ENCODE measurements at places on chromosomes 16 and 17.

- no peak for DNase-seq
These were observed 15.9 kb downstream of the ANKRD40 start for GRCh38 chr17:50691550-50692447.

GRCh38 chr17:50949989-50950877 is 84.1 kb upstream of the TOB1 start:
- peak; percentile 95 for DNase-seq

GRCh38 chr16:25413975-25414374 is 156.3 kb upstream of the ZKSCAN2 start:
- DNase-seq = no peak

DNA sequence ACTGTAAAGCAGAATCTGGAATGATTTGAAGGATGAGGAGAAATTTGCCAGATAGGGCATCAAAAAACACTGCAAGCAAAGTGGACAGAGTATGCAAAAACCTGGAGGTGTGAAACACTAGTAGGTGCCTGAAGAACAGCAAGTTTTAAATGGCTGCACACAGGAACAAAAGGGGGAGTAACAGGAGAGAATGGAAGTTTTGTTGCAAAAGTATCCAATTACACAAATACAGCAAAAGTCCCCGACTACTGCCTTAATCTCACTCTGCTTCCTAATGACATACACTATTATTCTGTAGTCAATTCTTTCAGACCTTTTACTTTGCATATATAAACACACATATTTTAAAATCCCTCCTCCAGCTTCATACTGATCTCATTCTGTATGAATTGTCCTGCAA is 1.5 kb downstream of the HEATR6 start:
- no peak for DNase-seq

DNA sequence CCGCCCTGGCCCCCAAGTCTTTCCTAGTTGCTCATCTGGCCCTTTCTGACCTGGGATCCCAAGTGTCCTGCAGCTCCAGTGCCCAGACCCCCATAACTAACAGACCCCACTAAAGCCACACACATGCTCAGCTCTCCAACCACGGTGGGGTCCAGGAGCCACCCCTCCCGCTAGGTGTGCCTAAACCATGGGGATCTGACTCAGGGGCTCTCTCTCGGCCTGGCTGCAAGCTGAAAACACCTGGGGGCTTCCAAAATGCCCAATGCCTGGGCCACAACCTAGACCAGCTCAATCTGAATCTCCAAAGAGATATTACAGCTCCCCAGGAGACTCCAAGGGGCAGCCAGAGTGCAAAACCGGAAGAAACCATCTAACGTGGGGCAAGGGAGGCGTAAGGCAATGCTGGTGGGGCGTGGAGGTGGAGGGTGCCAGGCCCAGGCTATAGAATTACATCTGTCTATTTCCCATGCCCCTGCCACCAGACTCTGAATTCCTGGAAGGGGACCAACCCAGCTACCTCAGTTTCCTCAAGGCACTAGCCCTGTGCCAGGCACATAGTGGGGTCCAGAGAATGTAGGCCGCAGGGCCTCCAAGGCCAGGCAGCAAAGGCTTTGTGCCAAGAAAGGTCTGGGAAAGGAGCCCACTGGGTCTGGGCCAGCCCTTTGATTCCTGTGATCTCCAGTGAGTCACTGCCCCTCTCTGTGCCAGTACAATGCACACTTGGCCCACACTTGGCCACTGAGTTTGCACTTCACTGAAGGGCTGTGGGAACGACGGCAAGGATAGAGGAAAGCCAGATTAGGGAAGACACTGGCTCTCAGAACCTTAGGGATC is 3.3 kb downstream of the CD2BP2 start:
- peak; percentile 80 for DNase-seq

- no peak for DNase-seq
These were observed 75.1 kb downstream of the CYTH1 start for GRCh38 chr17:78707016-78707415.

DNA sequence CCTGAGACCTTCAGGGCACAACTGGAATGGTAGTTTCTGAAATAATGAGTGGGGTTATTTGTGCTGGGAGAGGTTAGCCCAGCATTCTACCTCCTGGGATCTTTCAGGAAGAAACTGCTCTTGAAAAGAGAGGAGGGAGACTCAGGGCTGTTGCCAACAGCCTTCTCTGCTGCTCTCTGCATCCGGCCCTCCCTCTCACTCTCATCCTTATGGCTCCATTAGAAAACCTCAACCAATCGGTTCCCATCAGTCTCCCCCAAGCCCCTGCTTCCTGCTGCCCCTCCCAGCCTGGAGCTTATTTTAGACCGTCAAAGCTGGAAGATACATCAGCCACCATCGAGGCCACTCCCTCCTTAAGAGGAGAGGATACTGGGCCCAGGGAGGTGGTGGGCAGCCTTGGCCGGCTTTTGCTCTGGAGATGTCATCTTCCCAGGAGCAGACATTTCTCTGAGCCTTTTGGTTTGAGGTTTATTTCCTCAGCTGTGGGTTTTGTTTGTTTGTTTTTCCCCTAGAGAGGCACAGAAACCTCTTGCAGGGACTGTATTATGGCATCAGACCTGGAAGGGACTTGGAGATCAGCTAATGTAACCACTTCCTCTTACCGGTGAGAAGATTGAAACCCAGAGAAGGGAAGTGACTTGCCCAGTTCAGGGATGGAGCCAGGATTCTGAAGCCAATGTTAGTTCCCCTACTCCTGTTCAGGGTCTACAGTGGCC is 2.7 kb downstream of the MPRIP start:
- DNase-seq = peak; percentile 71

- no peak for DNase-seq
These were observed 15.4 kb downstream of the MFSD11 start for GRCh38 chr17:76753061-76753961.

GRCh38 chr17:39238311-39238972 is 12.7 kb upstream of the STAC2 start:
- no peak for DNase-seq

DNA sequence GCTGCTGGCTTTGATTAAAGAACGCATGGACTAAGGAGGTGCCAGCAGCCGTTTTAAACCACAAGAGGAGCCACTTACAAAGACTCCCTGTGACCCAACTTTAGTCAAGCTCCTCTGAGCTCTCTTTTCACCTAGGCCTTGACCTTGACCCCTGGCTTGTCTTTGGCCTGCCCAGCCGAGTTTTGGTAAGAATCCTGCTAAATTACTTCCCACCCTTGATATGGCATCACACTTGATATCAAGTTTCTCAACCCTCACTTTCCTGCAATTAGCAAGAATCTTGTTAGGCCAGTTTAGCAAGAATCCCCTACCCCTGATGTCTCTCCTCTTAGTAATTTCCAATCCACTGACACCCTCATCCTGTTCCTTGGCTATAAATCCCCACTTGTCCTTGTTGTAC is 232.8 kb upstream of the SALL1 start:
- no peak for DNase-seq

DNA sequence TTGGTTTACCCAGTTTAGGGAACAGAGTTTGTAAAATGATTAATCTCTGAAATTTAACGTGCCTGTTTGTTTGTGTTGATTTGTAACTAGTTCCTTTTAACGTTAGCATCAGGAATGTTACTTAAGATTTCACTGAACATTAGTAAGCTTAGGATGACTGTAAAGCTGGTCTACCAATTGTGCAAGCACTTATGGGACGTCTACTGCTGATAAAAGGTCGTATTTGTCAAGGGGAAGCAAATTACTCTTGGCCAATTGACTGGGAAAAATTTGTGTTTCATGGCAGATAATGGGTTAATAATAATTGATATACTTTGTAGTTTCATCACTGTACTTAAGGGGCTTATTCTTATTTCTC is 11.8 kb downstream of the METTL9 start:
- DNase-seq = no peak

DNA sequence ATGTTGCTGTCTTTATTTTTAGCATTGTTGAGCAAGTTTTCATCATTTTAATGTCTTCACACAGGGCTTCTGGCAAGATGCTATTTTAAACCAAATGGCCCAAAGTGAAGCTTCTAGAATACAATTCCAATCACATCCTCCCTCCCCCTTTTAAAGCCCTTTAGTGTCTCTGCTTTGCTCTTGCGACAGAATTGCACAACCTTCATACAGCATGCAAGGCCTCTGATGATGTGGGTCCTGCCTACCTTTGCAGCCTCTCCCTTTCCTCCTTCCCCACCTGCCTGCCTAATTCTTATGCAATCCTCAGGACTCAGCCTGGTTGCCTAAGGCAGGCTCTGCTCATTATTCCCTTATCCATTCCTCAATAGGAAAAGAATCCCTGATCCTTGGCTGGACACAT is 381.7 kb downstream of the SLC39A11 start:
- DNase-seq = no peak

DNA sequence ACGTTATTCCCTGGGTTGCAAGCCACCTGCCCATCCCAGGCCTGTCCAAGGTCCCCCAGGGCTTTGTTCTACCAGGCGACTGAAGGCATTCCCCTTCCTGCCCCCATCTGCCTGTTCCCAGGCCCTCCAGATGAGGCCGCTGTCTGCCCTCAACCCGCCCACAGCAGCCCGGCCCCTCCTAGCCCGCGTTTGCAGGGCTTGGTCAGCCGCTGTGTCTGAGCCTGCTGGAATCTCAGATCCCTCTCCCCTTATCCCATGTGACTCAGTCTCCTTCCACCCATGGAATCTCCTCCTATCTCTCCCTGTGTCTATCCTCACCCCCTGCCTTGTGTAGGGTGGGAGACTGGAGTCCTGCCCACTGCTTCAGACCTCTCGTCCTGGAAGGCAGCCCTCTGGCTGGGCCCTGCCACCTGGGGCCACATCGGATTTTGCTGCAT is 186.0 kb upstream of the TNRC6C start:
- peak; percentile 25 for DNase-seq

DNA sequence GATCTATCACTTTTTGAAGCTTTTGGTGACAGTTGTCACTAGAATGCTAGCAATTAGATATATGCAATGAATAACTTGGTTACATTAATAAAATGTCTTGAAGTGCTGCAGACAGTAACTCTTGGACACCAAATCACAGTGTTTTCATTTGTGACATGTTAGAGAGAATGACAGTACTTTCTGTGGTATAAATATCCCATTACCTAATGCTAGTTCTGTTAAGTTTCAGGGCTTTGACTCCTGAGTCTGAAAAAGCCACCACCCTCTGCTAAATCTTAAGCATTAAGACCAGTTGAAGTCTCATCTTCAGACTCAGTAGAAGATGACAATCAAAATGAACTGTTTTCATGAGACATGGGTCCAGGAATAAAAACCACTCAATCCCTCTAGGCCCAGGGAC is 10.6 kb upstream of the CPHXL2 start:
- no peak for DNase-seq

GRCh38 chr17:1365445-1366039 is 34.5 kb downstream of the YWHAE start:
- DNase-seq = peak; percentile 79

DNA sequence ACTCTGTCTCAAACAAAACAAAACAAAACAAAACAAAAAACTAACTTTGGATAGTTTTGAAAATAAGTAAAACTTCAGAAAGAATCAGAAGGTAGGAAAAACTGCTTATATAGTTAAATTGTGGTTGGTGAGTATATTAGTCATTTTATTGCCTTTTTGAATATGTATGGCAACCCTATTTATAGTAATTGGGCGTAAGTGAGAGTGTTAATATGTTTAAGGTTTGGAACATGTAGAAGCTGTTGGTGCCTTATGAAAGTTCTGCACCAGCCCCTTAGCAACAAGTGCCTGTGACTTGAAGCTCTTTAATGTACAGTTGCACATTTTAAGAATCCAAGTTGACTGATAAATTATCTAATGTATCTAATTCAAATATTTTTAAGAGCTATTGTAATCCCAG is 47.4 kb upstream of the ABCC11 start:
- DNase-seq = no peak

GRCh38 chr16:12098429-12099310 is 122.1 kb downstream of the SNX29 start:
- DNase-seq = no peak

DNA sequence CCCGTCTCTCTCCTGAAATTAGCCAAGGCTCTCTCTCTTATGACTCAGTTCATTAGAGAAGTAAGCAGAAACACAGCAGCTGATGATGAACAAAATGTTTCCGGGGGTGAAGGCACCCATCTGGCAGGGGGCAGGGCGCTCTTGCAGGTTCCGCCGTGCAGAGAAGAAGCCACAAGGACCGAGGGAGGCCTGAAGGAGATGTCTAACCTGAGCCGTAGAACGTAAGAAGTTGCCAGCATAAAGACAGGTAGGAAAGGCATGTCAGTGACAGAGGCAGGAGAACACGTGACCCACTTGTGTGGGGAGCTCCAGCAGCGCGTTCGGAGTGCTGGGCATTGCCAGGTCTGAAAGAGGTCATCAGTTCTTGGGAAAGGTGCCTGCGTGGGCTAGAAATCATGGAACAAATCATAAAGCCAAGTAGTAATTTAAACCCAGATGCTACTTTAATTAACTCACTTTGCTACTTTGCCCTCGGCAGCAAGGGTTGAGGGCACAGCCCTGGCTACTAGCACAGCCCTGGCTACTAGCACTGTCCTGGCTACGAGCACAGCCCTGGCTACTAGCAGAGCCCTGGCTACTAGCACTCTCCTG is 198.6 kb downstream of the RPTOR start:
- peak; percentile 64 for DNase-seq

- DNase-seq = no peak
These were observed 169.1 kb downstream of the HS3ST3B1 start for GRCh38 chr17:14469971-14470370.

DNA sequence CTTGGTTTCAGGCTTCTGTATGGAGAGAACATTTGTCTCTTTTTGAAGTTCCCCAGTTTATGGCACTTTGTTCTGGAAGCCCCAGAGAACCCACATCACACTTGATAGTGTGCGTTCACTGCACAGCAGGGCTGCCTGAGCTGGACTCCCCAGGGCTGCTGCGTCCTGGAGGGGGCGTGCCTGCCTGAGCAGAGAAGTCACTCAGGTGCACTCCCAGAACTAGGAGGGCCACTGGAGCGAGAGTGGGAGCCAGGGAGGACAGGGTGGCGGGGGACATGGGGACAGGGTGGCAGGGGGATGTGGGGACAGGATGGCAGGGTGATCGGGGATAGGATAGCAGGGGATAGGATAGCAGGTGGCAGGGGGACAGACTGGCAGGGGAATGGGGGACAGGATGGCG is 43.9 kb upstream of the ZNF469 start:
- no peak for DNase-seq

DNA sequence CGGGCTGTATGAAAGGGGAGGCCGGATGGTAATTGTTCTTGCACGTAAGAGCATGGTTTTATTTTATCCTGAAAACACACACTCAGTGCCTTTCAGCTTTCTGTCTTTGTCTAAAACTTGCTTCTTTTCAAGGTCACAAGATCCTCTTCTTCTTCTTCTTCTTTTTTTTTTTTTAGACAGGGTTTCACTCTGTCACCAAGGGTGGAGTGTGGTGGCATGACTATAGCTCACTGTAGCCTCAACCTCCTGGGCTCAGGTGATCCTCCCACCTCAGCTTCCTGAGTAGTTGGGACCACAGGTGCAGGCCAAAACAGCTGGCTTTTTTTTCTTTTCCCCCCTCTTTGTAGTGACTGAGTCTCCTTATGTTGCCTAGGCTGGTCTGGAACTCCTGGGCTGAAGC is 15.9 kb upstream of the ZNF629 start:
- DNase-seq = no peak
